Fibroblast of mammary gland (primary cell): ENCODE measurements at places on chromosomes 6 and 20.

- peak; percentile 94 for DNase-seq
Measured at GRCh38 chr6:151004383-151005024, 139.0 kb downstream of the MTHFD1L start.

DNA sequence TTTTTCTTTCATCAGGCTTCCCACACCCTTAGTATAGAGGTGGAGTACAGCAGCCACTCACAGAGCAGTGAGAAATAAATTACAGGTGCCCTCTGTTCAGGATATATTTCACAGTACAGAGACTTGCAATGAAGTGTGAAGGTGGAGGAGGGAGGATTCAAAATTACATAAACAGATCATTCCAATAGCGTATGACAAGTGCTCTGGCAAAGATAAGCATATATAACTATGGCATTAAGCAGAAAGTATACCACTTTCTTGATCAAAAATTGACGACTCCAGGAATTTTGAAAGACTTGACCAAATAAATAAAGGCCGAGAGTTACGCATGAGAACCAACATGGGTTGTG, 108.7 kb downstream of the GPX5 start:
- DNase-seq = no peak

DNA sequence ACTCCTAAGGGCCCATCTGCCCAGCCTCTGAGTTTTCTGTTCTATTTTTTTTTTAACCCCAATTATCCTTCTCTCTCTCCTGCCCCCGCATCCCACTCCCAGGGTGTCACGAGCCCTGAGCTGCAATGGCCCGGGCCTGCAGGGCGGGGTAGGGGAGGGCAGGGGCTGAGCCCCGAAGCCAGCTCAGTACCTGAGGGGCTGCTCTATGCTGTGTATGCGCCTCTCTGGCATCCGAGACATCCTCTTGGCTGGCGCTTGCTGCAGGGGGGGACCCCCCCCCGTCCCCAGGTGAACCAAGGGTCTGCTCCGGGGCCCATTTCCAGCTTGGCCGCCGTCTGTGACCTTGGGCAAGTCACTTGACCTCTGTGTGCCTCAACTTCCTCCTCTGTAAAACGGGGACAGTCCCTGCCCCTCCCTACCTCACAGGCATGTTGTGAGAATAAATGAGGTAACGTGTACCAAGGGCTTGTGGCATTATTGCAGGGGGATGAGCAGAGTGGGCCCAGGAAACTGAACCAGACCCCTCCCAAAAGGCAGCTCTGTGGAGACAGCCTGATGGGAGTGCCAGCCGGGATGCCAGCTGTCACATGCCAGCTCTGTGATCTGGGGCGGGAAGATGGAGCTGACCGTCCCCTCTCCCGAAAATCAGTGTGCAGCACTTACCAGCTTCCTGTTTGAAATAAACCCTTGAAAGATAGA, 13.0 kb upstream of the MYL9 start:
- no peak for DNase-seq

GRCh38 chr6:4599924-4600323, 176.3 kb upstream of the CDYL start:
- peak; percentile 92 for DNase-seq

DNA sequence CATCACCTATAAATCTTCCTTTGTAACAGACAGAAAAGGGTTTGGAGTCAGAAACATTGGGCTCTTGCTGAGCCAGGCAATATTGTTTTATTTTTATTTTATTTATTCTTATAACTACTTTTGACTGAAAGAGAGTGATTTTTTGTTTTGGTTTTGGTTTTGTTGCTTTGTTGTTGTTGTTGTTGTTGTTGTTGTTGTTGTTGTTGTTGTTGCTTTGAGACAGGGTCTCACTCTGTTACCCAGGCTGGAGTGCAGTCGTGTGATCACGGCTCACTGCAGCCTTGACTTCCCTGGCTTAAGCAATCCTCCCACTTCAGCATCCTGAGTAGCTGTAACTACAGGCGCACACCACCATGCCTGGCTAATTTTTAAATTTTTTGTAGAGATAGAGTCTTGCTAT, 15.0 kb upstream of the SLC13A3 start:
- no peak for DNase-seq

GRCh38 chr6:163834226-163834970, 419.9 kb downstream of the QKI start:
- no peak for DNase-seq

DNA sequence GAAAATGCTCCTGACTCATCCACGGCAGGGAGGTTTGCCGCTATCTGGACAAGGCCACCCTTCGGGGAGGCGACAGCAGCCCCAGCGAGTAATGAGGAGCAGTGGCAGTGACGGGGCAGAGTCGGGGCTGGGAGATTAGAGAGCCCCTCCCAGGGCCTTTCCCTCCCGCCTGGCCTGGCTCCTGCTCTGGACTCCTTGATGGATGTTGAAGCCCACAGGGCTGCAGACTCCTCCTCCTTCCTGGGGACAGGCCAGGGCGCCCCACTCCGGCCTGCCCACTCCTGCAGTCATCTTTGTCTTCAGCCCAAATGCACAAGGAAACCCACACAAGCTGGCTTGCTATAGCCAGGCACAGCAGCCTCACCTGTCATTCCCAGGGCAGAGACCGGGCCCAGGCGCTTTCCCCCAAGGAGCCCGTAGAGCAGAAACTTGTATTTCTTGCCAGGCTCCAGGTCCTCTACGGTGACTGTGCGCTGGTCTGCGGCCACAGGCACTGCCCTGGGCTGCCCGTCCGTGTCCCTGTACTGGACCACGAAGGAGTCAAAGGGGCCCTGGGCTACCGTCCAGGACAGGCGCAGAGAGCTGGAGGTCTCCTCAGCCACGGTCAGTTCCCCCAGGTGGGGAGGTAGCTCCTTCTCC, 7.7 kb downstream of the CYP21A2 start:
- no peak for DNase-seq

- peak; percentile 77 for DNase-seq
Measured at GRCh38 chr6:37102299-37103168, 67.4 kb upstream of the PIM1 start.

DNA sequence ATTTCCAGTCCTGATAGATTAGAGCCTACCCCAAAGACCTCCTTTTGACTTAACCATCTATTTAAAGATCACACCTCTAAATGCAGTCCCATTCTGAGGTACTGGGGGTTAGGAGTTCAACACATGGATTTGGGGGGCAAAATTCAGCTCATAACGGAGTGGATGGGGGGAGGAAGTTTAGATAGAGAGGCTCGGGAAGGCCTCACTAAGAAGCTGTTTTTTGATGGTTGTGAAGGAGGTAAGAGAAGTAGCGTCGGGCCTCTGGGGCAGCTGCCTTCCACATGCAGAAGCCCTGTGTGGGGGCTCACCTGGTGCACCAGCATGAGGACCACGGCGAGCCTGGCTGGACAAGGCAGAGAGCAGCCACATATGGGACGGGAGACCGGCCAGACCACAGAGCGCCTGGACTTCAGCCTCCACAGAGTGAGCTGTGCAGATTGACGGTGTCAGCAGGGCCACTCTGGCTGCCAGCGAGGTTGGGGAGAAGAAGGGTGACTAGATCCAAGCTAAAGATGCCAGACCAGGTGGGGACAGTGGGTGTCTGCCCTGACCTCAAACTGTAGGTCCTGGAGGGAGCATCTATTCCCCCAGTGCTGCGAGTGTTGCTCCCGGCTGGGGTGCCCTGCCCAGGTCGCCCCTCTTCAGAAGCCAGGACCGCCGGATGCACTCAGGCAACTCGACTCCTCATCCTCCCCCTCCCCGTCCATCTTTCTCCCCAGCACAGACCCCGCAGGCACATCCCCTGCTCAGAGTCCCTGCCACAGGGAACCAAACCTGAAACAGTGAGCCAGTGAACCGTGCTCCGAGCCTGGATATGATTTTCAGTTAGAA, 5.1 kb upstream of the SYNJ2 start:
- DNase-seq = no peak

GRCh38 chr6:137323860-137324259, 104.7 kb upstream of the IFNGR1 start:
- no peak for DNase-seq

DNA sequence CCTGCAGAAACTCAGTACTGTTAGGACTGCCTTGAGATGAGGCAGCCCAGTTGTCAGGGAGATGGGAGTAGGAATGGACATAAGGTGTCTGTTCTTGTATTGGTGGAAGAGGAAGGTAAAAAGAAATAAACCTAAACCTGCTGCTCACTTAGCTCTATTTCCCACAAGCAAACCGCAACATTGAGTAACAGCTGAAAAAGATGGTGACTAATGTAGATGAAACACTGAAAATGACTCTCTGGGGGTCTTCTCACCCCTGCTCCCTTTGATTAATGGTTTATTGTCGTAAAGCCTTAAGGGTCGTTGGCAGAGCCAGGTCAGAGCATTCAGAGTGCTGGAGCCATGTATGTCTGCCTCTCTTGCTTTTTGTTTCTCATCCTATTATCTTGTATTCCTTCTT, 87.5 kb downstream of the FOXO3 start:
- peak; percentile 79 for DNase-seq

GRCh38 chr6:38239719-38240451, 399.8 kb downstream of the BTBD9 start:
- DNase-seq = peak; percentile 69

- peak; percentile 80 for DNase-seq
Measured at GRCh38 chr20:4470375-4470774, 251.3 kb upstream of the PRND start.

GRCh38 chr20:56552911-56553629, 20.0 kb downstream of the FAM209B start:
- no peak for DNase-seq

DNA sequence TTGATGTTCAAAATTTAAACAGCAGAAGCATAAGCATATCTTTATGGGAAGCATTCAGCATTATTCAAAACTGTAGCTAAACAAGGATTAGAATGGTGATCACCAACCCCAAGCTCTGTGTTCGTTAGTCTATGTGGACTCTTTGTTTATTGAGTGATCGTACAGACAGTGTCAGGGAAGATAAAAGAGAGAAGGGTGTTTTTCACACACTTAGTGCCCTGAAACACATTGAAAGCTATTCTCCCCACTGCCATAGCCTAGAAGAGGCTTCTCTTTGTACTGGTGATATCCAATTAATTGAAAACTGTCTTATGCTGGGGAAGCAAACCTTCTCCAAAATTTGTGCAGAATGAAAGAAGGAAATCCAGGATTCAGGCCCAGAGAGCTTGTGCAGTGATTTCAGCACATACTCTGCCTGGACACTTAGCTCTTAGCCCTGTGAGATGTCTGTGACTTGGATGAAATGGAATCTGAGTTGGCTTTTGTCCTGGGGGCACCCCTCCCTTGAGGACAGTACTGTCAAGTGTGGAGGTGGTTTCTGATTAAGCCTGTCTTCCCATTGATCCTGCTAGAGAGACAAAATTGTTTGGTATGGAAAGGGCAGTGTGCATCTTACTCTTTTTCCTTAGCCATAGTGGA, 125.7 kb upstream of the MTHFD1L start:
- DNase-seq = no peak

DNA sequence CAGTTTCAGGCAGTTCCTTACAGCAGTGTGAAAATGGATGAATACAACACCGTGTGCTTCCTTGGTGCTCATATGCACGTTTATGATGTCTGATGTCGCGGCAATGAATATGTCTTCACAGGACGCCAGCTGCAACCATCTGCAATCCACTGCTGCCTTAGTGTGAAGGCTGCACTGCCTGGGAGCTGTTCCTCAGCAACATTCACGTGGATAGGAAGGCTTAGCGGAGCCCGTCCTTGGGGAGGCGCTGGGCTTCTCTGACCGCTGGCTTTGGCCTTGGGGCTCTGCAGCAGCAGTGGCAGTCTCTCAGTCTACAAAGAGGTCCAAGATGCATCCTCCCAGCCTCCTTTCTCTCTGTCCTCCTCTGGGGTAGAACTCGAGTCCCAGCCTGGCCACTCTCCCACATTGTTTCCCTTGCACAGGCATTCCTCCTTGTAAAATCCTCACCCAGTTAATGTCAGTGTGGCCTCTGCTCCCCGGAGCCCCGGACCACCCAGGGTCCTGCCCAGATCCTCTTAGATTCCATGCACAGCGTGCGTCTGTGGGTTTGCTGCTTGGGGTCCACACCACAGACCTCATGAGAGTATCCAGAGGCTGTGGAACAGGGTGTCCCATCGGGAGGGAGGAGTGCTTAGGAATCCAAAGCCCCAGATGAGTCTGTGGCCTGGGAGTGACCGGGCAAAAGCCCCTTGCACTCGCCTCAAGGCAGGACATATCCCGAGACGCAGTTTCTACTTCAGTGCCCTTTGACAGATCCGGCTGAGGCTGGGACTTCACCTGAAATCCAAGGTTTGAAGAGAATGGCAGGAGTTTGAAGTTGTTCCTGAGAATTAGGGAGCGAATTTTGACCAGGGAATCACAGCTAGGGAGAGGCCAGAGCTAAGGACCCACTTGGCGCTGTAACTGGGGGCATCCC, 181.3 kb downstream of the THBS2 start:
- DNase-seq = no peak

GRCh38 chr6:106156863-106157262, 70.7 kb downstream of the PRDM1 start:
- DNase-seq = peak; percentile 10

- no peak for DNase-seq
Measured at GRCh38 chr6:21741221-21742109, 147.9 kb downstream of the SOX4 start.

DNA sequence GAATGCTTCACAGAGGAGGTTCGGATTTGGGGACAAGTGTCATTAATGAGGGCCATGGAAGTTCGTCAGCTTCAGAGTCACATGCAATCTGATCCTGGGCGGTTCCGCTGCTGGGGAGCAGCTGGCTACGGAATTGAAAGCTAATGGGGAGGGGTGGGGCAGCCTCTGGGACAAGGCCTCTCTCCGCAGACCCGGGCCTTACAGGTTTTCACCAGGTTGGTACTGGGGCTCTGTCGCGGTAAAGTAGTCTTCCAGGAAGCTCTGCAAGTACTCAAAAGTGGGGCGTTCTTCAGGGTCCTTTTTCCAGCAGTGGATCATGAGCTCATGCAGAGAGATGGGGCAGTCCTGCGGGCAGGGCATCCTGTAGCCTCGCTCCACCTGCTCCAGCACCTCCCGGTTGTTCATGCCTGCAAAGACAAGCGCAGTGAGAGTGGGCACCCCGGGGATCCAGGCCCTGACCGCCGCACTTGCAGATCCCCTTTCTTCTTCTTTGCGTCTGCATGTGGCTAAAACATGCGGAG, 55.9 kb upstream of the TRAF3IP2 start:
- no peak for DNase-seq

- DNase-seq = peak; percentile 64
Measured at GRCh38 chr20:53890443-53891305, 179.7 kb downstream of the BCAS1 start.

DNA sequence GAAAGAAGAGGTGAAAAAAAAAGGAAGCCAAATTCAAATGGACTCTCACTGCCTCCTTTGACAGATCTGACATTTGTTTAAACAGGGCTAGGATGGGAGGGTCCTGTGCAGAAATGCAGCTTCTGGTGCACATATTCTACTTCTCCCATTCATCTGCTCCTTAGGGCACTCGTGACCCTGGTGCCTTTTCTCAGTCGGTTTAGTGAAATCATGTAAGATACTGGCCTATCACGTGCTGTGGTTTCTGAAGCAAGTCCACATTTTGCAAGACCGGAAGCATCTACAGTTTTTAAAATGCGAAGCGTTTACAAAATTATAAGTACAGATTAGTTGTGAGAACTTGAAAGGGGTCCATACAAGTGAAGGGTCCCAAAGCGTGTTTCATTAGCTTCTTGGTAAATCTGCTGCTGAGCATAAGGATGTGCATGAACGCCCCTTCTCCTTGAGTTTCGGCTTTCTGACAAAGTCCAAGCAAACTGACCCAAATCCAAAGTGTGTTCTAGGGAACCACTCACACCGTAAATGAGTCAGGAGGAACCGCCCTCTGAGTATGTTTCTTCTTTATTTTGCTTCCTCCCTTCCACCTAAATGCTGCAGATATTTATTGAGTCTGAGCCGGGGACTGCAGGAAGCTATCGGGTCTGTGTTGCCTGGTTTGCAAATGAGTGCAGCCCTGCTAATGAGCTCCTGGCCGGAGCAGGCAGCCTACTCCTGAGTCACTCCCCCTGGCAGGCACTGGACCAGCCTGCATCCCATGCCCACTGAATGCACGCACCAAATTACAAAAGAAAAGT, 323.8 kb upstream of the JARID2 start:
- DNase-seq = no peak
